Fibroblast of pulmonary artery (primary cell): ENCODE measurements at places on chromosomes 2 and 18.

DNA sequence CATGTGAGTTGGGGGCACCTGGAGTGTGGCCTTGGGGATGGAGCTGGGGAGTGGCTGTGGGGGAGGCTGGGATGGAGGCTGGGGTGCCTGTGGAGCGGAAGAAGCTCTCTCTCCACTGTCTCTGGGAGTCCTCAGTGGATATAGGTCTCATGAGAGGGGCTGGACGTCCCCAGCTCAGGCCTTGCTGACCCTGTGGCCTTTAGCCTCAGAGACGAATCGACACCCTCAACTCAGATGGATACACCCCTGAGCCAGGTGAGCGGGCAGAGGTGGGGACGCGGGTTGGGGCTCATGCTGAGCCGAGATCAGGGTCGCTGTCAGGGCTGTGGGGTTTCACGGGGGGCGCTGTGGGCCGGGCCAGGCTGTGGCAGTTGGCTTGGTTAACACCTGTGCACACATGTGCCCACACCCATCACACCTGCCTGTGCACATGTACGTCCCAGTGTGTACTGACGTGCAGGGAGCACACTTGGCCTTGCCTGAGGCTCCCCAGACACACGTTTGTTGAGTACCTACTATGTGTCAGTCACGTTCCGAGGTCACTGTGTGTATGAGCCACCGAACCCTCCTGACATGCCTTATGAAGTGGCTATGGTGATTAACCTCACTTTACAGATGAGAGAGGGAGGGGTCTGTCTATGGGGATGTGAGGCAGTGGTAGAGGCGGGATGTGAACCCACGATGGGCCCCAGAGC, 20.1 kb downstream of the ZAP70 start:
- DNase-seq, result no peak

GRCh38 chr2:213185147-213185822, 33.9 kb upstream of the IKZF2 start:
- no peak for DNase-seq

DNA sequence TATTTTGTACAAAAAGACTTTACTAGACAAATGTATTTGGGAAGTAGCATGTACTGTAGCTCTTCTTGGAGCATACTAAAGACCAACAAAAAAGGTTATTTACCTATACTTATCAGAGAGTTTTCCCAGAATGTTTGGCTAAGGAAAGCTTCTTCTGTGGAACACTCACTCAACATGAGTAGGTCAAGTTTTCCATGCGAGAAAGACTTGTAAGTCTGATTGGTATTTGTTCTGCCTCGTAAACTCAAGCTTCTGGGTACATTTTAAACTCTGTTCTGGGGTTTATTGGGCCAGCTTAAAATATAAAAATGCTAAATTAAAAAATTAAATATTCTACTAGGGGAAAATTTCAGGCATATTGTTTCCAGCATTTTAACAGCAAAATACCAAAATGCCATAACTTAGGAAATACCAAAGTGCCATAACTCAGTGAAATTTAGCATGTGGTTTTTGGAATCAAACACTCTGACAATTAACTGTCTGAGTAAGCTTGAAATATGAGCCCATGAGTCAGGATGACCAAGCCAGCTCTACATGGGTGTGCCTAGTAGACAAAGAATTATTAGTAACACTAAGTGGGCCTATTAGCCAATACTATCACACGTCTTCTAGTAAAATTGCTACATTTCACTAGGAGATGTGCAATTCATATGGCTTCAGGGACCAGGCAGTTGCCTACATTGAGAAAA, 47.3 kb upstream of the SERPINE2 start:
- peak; percentile 82 for DNase-seq

- DNase-seq, result no peak
Measured at GRCh38 chr2:27123302-27124150, at the start of gene ABHD1. Gene ABHD1 (plus strand): TSS chr2:27123815. CDS start chr2:27123949, 134 bp downstream.

DNA sequence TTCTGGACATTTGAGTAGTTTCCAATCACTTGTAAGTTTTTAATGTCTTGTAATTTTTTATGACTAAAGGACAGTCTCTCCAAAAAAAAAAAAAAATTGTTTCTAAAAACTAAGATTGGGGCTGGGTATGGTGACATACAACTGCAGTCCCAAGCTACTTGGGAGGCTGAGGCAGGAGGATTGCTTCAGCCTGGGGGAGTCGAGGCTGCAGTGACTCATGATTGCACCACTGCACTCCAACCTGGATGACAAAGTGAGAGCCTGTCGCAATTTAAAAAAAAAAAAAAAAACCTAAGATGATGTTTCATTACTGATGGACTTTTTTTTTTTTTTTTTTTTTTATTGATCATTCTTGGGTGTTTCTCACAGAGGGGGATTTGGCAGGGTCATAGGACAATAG, 34.4 kb upstream of the PKDCC start:
- peak; percentile 47 for DNase-seq

- peak; percentile 28 for DNase-seq
Measured at GRCh38 chr18:11689669-11690565, 853 bp downstream of the GNAL start.
